ENCODE measurements at places on chromosomes 5 and 9.

- DNase-seq, result peak; percentile 69
Measured at GRCh38 chr9:130107234-130107861, 53.6 kb downstream of the GPR107 start.

- DNase-seq, result no peak
Measured at GRCh38 chr5:180007582-180007981, 64.0 kb downstream of the RNF130 start.

GRCh38 chr5:79109527-79110492 lies 1.8 kb upstream of the BHMT start:
- peak; percentile 55 for DNase-seq

DNA sequence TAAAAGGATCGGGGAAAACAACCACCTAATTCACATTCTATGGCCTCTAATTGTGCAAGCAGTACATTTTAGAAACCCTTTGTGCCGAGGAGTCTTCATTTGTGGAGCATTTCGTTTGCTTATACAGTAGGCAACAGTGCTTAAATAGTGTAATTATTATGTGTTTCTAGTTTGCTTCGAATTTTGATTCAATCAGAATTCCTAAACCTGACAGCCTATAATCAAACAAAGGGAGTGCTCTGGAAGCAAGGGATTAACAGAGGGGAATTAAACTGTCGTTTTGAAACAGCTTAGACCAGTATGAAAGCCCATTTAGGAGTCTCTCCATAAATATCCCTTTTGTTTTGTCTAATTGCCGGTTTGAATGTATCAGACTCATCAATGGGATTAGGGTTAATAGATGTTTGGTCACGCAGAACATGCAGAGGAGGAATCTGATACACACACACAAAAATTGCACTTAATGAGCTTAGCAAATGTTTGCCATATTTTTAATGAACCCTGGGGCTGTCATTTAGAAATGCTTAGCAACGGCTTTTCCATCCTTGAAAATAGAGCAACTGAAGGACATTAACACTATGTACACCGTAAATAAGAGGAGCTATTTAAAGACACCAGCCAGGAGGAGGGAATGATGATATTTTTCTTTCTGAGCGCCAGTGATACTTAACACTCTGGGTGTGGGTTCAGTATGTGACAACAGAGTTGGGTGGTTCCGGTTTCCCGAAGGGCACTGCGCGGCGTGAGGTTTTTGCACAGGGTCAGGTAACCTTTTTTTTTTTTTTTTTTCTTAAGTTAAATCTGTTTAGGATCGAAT lies 404.7 kb downstream of the TLE4 start:
- DNase-seq, result no peak
